Glutamatergic neuron (in vitro differentiated cells): ENCODE measurements at places on chromosomes 5 and 9. TPM values are rescaled to one million over a fixed set of nuclear protein-coding genes. Genes with fewer than 3 reads are reported as not detected.
A peak's percentile ranks its signal among the peaks of the same experiment; 100 is the strongest.

ADAMTS13 gene
- total RNA-seq = 27.9 TPM

DNA sequence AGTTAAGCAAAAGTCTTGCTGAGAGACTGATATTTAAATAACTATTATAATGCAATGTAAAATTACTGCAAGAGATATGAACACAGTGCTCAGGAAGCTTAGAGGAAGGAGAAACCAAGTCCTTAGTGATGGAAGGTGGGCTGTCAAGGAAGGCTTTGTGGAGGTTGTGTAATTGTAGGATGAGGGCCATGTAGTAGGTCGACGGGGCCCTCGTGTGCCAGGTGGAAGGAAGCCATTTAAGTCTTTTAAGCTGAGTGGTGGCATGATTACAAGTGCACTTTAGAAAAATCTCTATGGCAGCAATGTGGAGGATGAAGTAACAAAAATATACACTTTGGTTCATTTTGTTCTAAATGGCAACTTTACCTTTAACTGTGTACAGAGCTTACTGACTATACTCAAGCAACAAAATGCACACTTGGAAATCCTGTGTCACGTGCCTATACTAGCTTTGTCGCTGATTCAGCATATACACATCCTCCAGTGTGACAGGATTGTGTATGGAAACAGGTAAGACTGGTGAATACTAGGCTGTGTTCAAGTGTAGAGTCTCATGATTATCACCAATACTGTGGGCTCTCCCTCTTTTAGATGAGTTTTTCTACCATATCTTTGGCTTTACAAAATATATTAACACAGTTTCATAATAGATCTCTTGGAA, 78.6 kb downstream of the TMC1 start:
- DNase-seq = no peak

FGF18 gene
- 26.3 TPM for total RNA-seq

MEIKIN gene
- total RNA-seq = not detected

IGFBPL1 gene
- 590 TPM for total RNA-seq

DNA sequence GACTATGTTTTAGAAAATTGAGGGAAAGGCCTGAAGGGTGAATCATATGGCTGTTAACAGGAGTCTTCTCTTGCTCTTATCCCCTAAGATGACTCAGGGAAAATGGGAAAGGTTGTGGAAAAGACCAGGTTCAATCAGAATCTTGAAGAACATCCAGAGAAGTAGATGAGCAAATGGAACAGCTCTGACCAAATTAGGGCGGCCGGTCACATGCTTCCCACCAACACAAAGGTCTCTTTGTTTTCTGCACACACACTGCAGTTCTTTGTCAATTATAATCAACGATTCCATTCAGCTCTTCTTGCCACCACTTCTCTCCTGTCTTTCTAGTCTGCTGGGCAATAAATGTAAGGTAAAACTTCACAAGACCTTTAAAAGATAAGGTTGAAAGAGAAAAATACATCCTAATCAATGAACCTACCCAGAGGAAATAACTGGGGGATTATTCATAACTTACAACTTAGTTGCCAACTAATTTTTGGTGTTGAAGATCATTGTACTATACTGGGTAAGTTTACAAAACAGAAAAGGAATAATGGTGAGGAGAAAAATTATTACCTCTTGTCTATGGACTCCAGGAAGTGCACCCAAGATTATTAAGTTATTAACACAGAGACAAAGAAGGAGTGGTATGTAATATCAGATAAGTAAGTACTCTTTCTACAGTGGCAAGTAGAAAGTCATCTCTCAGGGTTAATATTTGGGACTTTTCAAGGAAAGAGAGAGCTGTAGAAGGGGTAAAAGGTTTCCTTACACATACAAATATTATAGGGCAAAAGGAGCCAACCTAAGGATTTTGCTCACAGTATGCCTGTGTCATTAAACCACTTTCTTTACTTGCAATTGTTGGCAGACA, 441.9 kb upstream of the PIK3R1 start:
- no peak for DNase-seq

DNA sequence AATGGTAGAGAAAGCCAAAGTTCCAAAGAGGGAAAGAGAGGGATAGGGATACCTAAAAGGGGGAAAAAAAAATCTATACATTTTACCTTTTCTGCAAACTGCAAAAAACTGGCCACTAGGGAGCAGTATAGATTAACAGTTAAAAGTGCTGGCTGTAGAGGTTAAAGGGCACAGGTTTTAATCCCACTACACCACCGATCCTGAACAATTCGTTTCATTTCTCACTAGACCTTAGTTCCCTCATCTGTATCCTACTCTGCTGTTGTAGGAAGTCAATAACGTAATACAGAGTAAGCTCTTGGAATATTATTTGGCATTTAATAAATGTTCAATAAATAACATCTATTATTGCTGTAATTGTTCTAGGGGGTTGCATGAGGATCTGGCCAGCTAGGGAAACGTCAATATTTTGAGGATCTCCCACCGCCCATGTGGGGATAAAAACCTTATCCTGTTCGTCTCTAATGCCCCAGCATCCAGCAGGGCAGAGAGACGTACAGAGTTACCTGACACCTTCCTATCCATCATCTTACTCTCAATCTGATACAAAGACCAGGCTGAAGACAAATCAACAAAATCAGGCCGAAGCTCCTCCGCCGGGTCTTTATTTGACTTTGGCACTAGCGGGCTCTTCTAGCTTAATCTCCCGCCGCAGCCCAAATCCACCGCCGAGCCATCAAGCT, 757 bp downstream of the CDC26 start:
- no peak for DNase-seq

ARHGEF37 gene
- total RNA-seq = 1.0 TPM

DNA sequence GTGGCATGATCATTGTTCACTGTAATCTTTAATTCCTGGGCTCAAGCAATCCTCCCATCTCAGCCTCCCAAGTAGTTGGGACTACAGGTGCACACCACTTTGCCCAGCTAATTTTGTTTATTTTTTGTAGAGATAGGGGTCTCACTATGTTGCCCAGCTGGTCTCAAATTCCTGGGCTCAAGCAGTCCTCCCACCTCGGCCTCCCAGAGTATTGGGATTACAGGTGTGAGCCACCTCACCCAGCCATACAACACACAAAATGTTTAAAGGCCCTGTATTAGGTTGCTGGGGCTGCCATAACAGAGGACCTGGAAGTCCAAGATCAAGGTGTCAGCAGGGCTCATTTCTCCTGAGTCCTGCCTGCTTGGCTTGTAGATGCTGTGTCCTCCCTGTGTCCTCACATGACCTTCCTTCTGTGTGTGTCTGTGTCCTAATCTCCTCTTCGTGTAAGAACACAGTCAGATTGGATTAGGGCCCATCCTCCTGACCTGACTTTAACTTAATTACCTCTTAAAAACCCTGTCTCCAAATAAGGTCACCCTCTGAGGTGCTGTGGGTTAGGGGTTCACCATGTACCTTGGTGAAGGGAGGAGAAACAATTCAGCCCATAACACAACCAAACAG, 5.4 kb downstream of the UBE2QL1 start:
- DNase-seq = no peak

GRCh38 chr9:94903961-94904421, 177.5 kb downstream of the AOPEP start:
- DNase-seq = no peak

GRCh38 chr5:165627548-165628170, 2122.2 kb downstream of the MAT2B start:
- no peak for DNase-seq

- no peak for DNase-seq
These were observed 409.7 kb downstream of the ADGRV1 start for GRCh38 chr5:90968319-90968718.

DNA sequence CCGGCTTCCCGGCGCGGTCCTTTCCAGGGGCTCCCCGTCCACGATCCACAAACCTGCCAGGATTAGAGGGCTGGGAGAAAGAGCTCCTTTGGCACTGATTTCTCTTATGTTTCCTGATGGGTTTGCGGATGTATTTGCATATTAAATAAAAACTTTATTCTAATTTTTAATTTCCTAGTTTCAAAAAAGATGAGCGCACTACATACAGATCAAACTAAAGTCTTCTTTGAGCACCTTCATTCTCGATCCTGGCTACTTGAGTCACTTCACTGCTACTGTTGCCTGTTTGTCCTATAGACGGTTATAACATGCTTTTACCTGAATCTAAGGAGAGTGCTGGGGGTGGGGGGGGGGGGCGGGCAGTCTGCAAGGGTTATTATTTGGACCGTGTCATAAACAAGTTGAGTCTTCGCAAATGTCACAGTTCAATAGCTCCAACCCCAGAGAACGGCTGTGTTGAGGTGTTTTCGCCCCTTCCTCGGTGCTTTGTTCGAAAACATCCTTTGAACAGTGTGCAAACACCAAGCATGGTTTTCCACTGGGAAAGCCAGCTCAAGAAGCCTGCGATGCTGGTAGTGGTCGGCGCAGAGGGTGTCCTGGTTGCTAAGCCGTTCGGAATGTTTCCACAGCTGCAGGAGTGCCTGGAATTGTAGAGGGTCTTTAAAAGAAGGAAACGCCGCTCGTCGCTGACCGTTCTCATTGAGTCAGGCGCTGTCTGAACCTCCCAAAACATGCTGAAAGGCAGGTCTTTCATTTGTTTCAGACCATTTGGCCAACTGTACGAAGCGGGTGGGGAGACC, 1.1 kb upstream of the STK10 start:
- peak; percentile 26 for DNase-seq

DNA sequence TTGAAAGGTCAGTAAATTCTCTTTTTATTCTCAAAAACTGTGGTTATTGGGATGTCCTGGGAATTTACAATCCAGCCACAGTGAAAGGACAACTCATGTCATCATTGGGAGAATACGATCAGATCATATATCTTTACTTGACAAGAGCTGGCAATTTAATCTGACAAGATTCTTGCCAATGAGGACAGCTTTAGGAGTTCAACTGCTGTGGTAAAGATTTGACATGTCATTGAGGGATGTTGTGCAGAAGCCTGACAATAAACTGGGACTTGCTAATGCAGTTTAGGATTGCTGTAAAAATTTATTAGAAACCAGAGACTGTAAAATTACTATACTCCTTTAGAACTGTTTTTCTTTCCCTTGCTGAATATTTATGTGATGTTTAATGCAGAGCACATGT, 1131.0 kb downstream of the MAT2B start:
- no peak for DNase-seq

GRCh38 chr5:11801061-11801460, 103.2 kb downstream of the CTNND2 start:
- no peak for DNase-seq

GRCh38 chr5:179588166-179588565, 35.3 kb downstream of the HNRNPH1 start:
- DNase-seq = no peak

- no peak for DNase-seq
These were observed 29.0 kb downstream of the GLRA1 start for GRCh38 chr5:151895660-151896030.

GRCh38 chr5:147387109-147387508, 122.8 kb downstream of the DPYSL3 start:
- DNase-seq = no peak

DNA sequence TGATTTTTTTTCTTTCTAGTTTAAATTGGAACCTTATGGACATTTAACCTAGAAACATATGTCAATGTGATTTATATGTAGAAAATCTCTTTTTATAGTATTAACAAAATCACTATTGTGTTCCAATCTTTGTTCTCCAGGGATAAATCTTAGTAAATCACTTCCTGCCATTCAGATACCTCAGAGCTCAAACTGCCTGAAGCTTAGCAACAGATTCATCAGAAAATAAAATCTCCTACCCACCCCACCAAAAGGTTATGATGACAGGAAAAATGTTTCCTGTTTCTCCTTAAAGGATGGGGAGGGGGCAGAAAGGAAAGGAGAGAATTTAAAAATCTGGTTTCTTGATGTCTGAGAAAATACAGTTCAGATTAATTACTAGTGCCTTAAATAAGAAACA, 105.0 kb upstream of the TUT7 start:
- DNase-seq = no peak

GRCh38 chr9:129109952-129110739, 447 bp downstream of the CRAT start:
- DNase-seq = peak; percentile 73

RGS3 gene
- total RNA-seq = 18.9 TPM

IL12B gene
- not detected for total RNA-seq

DNA sequence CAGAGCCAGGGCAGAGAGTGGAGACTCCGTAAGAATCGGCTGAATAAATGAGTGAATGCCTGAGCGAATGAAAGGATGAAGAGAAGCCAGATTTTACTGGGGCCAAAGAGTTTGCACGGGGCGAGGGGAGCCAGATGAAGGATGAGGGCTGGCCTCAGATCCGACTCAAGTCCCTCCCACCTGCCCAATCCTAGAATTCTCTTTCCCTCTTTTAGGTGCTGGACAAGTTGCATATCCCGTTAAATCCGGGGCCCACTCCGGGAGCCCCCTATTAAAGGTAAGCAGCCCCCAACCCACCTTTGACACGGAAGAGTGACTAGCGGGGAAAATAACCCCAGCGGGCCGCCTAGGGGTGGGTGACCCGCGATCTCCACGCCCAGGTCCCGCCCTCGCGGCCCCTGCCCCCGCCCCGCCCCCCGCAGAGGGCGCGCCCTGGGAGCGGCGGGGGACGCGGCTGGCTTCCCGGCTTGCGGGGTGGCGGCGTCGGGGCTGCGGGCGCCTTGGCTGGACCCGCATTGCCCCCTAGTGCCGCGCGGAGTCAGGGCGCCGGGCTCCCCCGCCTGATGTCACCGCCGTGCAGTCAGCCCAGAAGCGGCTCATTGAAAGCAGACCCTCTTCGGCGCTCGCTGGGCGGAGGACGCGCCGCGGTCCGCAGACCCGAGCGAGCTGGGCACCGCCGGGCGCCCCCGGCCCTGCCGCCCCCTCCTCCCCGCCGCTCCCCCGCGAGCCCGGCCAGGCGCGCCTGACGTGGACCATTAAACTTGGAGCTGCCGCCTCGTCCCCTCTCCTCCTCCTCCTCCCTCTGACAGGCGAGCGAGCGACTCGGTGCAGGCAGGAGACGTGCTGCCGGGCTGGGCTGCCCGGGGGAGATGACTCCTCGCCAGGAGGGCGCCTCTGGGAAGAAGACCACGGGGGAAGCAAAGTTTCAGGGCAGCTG, at the start of gene ADRA1B:
TSS of gene ADRA1B (plus strand) at position 579 of the 937 bp plus-strand sequence. CDS start 424 bp downstream, outside the sequence.
- peak; percentile 88 for DNase-seq

DNA sequence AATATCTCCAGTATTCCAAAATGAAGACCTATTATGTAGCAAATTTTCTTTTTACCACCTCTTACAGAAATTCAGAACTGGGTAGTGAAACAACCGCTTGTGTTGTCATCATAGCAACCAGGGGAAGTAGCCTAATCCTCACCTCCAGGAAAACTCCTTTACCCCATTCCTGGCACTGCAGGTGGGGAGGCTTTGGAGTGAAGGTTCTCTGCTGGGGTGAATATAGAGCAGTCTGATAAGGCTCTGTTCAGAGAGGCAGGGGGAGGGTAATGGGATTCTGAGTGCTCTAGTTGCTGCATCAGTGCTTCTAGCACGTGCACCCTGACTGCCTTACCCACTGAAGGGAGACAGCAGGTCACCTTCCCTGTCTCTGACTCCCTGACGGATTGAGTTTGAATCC, 116.2 kb downstream of the MAN2A1 start:
- DNase-seq = peak; percentile 19

DNA sequence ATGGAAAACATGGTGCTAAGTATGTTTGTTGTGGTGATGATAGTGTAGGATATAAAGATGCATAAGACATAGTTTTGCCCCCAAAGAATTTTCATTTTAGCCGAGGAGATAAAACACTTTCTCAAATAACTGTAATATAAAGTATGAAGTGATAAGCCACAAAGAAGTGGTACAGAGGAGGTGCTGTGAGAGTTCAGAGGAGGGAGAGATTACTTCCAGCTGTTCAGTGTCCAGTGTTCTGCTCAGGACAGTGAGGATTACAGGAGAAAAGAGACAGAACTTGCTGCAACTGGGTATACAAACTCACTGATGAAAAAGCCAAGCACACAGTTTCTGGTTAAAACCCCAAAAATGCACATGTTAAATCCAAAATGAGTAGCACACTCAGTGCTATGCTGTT, 309.3 kb downstream of the KIAA0825 start:
- DNase-seq = no peak
